ENCODE measurements at places on chromosomes 12 and 14.

- DNase-seq: no peak
These were observed 88.8 kb downstream of the SLC25A21 start for GRCh38 chr14:37083599-37083998.

DNA sequence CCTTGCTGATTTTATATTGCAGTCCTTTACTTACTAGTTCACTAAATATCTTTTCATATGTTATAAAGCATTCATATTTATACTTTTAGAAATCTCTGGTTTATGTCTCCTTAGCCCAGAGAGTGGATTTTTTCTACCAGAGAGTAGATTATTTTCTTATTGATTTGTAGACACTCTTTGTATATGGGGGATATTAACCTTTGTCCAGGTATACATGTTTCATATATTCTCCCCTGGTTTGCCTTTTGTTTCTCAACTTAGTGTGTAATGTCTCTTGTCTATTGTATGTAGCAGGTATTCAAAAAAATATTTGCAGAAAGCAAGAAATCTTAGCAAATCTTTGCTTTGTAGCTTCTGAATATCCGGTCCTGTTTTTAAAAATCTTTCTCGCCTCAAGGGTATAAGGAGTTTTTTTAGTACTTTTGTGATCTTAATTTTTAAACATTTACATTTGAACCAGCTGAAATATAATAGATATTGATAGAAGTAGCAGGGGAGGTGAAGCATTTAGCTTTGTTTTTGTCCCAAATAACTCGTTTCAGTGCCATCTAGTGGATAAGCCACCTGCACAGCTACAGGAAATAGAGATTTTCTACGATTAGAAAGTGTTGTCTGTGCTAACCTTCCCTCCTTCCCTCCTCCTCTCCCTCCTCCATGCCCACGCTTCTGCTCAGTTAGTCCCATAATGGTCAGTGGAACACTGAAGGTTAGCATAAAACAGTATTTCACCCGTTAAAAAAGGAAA, 97.0 kb downstream of the PHETA1 start:
- DNase-seq: no peak

- peak; percentile 69 for DNase-seq
These were observed 210.9 kb downstream of the MED13L start for GRCh38 chr12:116066381-116067230.

DNA sequence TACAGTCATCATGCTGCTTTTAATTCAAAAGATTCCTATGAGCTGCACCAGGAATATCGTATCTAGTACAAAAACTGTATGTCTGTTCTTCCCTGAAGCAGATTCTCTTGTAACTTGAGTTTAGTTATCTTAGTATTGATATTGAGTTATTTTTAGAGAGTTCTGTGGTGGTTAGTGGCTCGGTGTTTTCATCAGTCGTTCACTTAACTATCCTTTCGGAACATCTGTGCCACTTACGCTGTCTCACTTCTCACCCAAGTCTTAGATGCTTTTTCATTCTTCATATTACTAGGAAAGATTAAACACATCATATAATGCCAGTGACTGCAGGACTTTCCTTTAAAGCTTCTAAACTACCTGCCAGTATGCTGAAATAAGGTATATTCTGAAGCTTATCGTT, 251.0 kb downstream of the FBXL14 start:
- DNase-seq: no peak

- DNase-seq: no peak
These were observed 413.4 kb upstream of the TBX3 start for GRCh38 chr12:115097416-115097815.

- no peak for DNase-seq
These were observed 97.1 kb downstream of the ETNK1 start for GRCh38 chr12:22722081-22722480.

- DNase-seq: no peak
These were observed 226.0 kb upstream of the PDE3A start for GRCh38 chr12:20142316-20142715.

DNA sequence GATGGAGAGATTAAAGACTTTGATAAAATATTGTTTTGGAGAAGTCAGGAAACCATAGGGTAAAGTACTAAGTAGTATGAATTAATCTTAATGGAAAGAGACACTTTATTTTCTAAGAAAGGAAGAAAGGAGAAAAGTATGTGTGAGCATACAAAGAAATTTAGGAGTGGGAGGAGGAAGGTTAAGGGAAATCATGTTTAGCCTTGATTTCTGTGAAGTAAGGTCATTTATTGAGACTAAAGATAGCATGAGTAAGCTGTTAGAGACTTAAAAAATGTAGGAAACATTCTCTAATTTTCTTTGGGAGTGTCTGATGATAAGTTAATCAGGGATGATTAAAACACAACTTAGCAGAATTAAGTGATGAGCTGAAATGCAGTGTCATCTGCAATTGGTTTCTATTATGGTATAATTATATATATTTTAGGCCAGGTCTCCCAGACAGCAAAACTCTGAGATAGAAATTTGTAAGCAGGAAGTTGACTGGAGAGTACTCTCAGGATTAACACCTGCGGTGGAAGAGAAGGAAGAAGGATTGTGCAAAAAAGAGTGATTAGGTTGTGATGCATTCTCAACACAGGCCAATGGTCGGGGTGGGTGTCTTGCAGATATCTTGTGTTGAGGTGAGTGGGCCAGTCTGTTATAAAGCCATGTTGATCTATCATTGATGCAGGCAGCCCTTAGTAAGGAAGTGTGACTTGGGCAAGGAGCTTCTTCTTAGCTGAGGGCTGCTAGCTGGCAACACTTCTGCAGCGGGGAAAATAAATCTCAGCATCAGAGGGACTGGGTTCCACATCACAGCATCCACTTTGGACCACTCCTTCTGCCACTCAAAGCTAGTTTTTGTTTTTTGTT, 256.2 kb downstream of the AEBP2 start:
- DNase-seq: no peak

DNA sequence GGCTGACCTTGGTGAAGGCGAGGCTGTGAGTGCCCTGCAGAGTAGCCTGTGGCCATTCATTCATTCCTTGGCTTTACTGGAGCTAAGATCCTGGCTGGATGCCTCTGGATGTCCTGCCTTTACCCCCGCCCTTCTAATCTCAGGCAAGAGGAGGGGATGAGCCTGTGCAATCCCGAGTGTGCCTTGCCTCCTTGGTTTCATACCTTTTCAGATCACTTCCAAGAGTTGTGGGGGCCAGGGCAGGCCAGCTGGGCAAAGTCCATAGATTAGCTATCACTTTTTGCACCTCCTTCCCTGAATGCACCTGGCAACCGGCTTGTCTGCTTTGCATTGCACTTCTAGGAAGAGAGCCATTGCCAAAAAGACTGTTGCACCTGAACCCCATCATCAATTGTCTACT, 1.5 kb downstream of the VRTN start:
- DNase-seq: no peak

GRCh38 chr14:89422181-89422951, 5.3 kb upstream of the FOXN3 start:
- DNase-seq: no peak

DNA sequence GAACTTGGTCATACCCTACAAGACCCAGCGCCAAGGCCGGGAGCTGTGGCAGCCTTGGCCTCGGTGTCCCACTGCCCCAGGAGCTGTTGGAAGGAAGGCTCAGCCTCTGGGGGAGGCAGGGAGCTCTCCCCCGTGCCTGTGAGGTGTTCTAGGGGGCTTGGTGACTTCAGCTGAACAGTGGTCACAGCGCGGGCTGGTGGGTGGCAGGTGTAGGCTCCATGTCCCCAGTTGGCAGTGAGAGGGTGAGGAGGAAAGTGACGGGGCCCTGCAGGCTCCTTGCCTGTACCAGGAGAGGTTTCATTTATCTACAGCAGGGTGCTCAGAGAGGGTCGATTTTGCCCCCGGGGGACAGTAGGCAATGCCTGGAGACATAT, 47.5 kb downstream of the DLK1 start:
- DNase-seq: no peak

- DNase-seq: no peak
These were observed 162.8 kb downstream of the RGS6 start for GRCh38 chr14:72094844-72095582.

DNA sequence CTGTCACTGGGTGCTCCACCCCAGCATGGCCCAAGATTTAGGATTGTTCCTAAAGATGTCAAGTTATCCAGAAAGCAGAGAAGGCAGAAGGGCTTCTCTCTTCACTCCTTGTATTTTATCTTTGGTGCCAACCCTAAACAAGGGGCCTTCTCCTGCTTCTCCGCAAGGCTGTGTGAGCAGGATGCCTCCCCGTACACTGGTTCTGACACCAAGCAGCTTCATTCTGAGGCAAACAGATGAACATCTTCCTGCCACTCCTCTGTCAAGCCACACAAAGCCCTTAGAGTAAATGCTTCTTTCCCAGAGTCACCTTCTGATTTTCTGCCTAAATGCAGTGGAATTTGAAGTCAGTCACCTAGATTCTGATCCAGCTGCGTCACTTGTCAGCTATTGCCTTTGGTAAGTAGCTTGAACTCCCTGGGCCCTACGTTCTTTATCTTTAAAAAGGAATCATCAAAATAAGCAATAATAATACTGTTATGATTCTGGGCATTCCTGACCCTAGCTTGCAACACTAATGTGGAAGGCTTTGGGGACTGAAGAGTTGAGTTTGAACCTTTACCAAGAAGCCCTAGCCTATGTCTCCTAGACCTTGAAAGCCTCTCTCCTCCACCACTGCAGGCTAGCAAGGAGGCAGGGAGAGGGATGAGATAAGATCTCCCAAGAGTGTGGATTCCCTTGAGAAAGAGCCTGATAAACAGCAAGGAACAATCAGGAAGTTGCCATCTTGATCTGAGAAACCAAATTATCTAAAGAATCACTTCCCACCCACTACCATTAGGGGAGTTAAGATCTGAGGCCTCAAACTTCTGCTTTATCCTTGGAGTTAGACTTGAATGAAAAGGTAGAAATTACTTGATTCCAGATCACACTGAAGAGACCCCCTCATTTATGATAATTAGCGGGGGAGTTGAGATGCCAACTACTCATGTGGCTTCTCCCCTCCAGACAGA, 5.7 kb downstream of the KRT73 start:
- no peak for DNase-seq

DNA sequence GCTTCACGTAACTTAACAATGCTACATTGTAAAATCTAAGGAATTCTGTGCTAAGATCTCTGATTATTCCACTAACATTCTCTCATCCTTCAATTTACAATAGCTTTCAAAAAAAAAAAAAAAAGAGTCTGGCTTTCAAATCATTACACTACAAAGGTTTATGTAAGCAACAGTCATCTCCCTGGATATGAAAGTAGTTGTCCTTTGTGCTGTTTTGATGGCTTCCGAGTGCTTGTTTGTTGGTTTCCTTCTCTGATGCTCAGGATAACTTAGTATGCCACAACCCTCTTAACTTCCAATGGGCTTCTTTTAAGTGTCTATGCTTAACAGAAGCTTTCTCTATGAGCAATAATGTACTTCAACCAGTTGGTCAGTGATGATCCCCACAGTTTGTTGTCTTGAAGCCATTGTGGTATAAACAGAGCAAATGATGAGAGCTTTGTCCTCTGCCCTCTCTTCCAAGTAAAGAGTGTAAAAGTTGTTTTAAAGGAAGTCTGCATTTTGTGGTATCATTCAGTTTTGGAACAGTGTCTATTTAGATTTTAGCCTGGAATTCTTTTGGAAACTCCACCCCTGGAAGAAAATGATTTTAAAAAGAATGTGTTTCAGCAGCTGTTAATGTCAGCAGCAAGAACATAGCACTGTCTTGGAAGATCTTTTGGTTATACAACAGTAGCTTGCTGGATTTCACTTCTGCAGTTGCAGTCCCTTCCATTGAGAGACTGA, 396.1 kb upstream of the RGS6 start:
- DNase-seq: no peak

- no peak for DNase-seq
These were observed 268.2 kb upstream of the GRIP1 start for GRCh38 chr12:66947119-66947518.

- DNase-seq: peak; percentile 28
These were observed 58.1 kb upstream of the DHRS4 start for GRCh38 chr14:23895480-23895879.

DNA sequence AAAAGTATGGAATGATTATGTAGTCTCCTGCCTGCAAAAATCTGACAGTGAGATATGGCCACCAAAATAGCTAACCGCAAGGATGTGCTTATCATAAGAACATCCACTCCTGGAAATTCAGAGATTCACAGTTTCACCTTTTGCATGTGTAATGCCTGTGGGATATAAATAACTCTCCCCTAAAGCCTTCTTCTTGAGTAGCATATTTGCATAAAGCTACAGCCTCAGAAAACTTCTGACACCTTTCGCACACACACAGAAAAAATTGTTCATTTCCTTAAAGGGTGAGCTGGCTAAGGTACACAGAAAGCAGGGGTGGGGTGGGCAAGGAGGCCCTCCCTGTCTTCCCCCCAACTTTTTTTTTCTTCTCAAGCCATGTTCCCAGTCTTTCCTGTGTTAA, 3.1 kb upstream of the IGF1 start:
- no peak for DNase-seq

GRCh38 chr12:5784462-5785130, 160.5 kb downstream of the ANO2 start:
- no peak for DNase-seq

DNA sequence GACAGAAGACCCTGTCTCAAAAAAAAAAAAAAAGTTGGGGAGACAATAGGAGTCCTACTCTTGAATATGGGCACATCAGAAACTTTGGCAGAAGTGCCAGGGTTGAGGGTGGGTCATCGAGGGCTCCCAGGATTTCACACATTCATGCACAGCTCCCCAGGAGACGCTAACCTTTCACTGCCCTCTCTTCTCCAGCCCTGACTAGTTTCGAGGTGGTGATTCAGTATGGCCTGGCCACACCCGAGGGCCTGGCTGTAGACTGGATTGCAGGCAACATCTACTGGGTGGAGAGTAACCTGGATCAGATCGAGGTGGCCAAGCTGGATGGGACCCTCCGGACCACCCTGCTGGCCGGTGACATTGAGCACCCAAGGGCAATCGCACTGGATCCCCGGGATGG, 29.4 kb upstream of the LRP1-AS start:
- DNase-seq: no peak

DNA sequence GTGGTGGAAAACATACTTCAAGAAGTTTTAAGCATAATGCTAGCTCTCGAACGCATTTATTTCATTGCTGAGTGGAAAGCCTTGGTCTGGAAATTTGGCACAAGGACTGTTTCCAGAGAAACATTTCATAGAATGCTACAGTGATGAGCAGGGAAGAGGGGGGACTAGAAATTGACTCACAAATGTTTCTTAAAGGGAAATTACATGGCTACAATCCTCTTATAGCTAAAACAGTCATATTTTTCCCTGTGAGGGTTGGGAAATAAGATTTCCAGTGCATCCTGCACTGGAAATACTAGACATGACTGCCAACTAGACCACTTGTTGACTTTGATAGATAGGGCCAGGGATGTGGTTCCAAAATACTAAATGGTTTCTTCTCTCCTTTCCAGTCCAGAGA, 197.3 kb upstream of the RGS6 start:
- no peak for DNase-seq

- DNase-seq: no peak
These were observed 68.3 kb upstream of the TBPL2 start for GRCh38 chr14:55508676-55509075.

- no peak for DNase-seq
These were observed 8.1 kb downstream of the CORO1C start for GRCh38 chr12:108722992-108723766.

GRCh38 chr14:68295316-68295816, 475.8 kb downstream of the RAD51B start:
- DNase-seq: no peak

Data from T47D (cell line).